Stimulated activated CD8-positive, alpha-beta memory T cell treated with anti-CD3 and anti-CD28 coated beads, Interleukin-4, amount 100 ng/mL, for 1 hour (primary cell): ENCODE measurements at places on chromosomes 4 and X.

DNA sequence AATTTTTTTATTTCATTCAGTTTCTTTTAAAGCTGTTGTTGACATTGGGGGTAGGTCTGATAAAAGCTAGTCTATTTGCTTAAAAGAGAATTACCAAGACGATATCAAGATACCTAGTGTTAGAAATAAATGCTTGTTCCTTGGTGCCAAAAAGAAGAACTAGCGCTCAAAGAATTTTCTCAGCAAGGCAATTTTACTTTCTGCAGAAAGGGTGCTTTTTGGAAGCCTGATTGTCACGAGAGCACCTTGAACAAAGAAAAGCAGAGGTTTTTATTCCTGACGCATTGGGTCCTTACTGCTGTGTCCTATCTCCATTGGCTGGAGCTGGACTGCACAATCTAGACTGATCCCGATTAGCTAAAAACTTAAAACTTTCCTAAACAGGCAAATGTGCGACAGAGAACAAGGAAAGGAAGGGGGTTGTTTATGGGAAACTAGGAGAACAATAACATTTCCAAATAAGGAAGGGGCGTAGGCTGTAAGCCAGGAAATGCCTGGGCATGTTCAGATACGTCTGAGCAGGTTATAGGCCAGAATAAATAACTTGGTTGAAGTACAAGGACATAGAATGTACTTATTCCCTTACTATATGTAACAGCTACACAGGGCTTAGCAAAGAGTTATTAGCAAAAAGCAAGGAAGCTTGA lies 50.3 kb upstream of the STPG2 start:
- DNase-seq = no peak

DNA sequence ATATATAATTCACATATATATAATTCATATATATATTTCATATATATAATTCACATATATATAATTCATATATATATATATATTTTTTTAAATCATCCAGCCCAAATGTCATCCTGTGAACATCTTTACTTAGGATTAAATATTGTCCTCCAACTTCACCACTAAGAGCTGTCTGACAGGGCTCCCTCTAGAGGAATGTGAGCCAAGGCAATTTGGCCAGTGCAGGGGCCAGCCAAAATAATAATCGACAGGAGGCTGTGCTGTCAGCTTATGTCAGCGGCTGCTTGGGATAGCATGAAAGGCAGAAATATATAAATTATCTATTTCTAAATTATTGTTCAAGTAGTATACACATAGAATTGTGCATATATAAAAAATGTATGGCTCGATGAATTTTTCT lies 29.5 kb downstream of the EGFL6 start:
- no peak for DNase-seq

DNA sequence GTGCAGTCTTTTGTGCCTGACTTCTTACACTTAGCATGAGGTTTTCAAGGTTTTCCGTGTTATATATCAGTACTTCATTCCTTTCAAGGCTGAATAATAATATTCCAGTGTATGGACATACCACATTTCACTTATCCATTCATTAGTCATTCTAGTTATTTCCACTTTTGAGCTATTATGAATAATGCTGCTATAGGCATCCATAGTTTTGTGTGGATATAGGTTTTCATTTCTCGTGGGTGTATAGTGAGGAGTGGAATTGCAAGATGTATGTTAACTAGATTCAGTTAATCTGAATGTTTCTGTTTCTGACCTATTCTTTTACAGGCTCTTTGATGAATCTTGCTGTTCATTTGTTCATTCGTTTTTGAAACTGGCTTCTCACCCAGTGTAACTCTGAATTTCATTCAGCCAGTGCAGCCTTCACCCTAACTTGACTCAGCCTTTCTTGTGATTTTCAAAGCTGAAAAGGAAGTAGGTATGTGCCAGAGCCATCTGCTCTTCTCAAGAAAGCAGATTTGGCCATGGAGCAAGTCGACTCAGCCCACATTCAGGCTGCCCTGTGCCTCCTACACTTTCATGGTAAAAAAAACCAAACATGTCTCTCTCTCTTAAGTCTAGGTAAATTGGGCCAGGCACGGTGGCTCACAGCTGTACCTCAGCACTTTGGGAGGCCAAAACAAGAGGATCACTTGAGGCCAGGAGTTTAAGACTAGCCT lies 56.3 kb upstream of the NOCT start:
- no peak for DNase-seq

DNA sequence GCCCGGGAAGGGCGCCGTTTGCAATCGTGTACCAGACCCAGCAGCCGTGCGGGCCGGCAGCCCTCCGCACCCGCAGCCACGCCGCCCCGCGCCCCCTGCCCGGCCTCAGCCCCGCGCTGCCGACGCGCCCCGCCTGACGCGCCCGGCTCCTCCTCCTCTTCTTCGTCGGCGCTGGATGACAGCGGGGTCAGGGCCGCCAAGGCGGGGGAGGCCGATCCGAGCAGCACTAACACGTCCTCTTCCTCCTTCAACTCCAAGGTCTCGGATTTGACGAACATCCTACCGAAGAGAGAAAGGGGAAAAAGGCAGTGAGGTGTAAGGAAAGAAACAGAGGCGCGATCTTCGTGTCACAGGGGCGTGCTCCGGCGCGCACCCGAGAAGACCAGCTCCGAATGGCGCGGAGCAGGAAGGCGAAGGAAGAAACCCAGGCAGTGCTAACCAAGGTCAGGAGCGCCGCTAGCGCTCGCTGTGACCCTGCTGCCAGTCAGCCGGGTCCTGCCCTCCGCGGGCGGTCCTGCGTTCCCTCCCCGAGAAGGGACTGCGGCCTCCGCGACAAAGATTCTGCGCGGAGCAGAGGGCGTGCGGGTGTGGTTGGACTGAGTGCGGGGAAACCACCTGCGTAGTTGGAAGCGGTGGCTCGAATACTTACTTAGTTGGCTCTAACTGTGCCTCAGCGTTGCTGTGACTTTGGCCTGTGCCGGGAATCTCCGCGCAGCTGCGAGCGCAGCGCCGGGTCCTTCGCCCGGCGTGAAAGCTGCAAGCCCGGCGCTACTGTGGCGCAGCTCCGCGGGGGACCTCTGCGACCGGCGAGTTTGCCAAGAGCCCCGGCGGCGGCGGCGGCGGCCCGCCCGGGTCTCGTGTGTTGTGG lies 548 bp downstream of the NEUROG2 start:
- no peak for DNase-seq

- no peak for DNase-seq
Measured at GRCh38 chrX:39477762-39478120, 620.0 kb downstream of the BCOR start.

GRCh38 chrX:71056867-71057266 lies 11.3 kb downstream of the SNX12 start:
- no peak for DNase-seq

- no peak for DNase-seq
Measured at GRCh38 chrX:123184866-123185276, 793 bp downstream of the GRIA3 start.

DNA sequence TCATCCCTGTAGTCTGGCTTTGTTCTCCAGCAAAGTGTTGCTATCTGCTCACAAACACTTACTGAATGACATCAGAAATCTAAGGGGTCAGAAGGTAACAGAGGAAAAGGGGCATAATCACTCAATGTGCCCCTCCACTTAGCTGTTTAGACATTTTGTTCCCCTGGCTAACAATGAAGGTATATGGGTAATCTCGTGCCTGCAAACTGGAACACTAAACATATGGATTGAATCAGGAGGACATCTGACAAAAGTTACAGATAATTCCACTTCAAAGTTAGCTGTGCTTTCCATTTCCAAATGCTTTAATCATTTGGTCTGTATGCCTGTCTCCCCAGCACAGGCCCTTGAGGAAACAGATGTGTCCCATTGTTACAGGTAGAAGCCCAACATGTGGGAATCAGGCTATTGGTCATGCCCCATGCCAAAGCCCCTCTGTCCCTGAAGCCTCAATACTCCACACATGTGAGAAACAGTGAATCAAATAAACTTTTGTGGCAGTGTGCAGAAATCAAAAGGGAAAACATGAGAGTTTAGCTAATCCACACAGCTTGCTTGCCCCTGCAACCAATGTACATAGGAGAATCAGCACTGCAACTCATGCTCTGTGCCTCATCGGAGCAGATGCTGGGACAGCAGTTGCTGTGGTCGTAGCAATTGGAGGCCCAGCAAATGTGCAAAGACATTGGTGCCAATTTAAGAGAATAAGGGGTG lies 111.7 kb downstream of the RNF150 start:
- no peak for DNase-seq

- DNase-seq = no peak
Measured at GRCh38 chr4:77624213-77624612, 18.6 kb downstream of the CXCL13 start.

DNA sequence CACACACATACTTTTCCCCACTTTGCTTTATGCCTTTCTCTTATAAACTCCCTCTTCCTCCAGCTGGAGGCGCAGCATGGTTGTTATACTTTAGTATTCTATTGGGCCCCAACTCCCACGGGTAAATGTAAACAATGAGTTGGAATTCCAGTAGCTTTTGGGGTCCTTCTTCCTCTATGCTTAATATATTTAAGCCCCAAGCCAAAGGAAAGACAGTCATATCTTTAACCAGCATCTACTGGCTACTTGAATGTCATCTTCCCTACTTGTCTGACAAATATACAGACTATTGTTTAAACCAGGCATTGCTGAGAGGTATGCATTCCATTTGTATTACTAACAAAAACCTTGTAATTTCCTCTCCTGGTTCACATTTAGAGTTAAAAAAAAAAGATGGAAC lies 72.9 kb downstream of the WDR19 start:
- no peak for DNase-seq

GRCh38 chrX:154142386-154142785 lies 1.7 kb upstream of the OPN1LW start:
- DNase-seq = no peak

DNA sequence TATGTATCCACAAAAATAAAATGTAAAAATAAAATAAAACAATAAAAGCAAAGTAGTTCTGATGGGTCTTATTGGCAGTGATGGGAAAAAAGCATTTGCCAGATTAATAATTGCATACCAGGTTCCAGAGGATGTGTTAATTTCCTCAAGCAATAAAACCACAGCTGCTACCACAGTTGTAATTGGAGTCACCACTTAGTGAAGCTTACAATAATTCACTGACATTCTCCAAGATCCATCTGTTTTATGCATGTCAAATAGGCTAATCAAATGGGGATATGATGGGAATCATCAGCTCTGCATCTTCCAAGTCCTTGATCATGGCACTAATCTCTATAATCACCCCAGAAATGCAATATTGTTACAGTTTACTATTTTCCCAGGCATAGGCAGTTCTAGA lies 123.5 kb upstream of the EMCN start:
- DNase-seq = no peak

DNA sequence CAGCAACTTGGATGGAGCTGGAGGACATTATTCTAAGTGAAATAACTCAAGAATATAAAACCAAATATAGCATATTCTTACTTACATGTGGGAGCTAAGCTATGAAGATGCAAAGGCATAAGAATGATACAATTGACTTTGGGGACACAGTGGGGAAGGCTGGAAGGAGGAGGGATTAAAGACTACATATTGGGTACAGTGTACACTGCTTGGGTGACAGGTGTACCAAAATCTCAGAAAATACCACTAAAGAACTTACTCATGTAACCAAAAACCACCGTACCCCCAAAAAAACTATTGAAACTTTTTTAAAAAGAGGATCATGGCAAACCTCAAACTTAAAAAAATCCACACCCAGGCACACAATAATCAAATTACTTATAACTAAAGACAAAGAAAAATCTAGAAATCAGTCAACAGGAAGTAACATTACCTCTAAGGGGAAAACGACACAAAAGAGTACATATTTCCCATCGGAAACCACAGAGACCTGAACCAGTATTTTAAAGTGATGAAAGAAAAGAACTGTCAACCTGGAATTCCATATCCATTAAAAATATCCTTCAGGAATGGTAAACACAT lies 241.8 kb downstream of the PRDM5 start:
- no peak for DNase-seq

DNA sequence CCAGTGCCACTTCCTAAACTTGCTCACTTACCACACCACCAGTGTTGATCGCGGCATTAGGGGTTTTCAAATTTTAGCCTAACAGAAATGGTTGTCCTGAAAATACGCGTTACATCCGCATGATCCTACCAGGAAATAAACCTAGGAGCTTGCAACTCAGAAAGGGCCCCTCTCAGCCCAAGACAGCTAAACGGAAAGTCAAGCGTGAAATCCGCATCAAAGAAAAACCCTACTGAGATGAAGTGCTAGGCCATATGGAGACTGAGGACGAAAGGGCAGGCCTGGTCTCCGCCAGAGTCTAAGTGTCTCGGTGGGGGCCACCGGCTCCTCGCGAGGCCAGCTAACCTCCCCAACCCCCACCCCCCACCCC lies 626 bp downstream of the YTHDC1 start:
- no peak for DNase-seq

- no peak for DNase-seq
Measured at GRCh38 chr4:21413807-21414370, 534.7 kb downstream of the KCNIP4 start.

- no peak for DNase-seq
Measured at GRCh38 chr4:3077796-3078195, 3.3 kb downstream of the HTT start.

DNA sequence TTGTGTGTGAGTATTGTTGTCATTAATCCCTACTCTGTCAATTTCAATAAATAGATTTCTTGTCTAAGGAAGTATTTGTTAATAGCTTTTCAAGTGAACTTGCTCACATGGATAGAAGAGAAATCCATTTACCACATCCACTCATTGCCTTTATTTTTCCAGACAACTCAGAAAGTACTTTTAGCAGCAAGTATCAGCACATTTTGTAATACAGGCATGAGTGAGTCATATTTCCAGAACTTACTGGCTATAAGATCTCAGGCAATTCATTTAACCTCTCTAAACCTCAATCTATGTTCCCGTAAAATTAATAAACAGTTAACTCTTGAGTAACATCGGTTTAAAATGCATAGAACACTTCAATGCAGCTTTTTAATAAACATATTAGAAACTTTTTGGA lies 317.9 kb upstream of the PCDH7 start:
- no peak for DNase-seq

GRCh38 chr4:147548256-147548655 lies 67.4 kb downstream of the EDNRA start:
- no peak for DNase-seq

GRCh38 chrX:113001836-113002235 lies 161.2 kb upstream of the AMOT start:
- no peak for DNase-seq

- no peak for DNase-seq
Measured at GRCh38 chr4:139453041-139453370, 915 bp upstream of the RAB33B start.

DNA sequence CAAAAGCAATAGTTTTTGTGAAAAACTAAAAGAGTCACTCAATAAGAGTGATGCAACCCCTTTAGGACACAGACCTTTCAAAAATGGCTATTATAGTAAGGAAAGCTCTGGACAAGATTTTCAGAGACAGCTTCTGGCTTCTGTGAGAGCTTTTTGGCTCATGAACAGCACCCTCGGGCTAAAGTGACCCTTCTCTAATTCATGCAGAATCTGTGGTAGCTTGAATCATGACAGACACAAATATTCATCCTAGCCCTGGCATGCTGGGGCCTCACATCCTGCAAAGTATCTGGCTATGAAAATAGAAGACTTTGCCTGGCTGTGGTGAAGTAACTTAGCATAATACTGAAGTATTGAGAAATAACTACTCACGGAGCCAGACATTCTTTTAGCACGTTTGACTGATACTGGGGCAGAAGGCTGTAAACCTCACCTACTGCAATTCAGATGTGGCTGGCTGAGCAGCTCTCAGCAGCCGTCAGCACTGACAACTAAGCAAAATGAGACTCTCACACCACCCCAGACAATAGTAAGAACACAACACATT lies 327.3 kb downstream of the MAPK10 start:
- DNase-seq = no peak

- no peak for DNase-seq
Measured at GRCh38 chrX:147912093-147912801, 528 bp downstream of the FMR1 start.
